Fibroblast of pulmonary artery (primary cell): ENCODE measurements at places on chromosomes 2 and 18.

GRCh38 chr2:240618776-240619175, 6.5 kb upstream of the GPR35 start:
- no peak for DNase-seq

GRCh38 chr2:133235968-133236367, 332.3 kb downstream of the NCKAP5 start:
- DNase-seq: no peak

DNA sequence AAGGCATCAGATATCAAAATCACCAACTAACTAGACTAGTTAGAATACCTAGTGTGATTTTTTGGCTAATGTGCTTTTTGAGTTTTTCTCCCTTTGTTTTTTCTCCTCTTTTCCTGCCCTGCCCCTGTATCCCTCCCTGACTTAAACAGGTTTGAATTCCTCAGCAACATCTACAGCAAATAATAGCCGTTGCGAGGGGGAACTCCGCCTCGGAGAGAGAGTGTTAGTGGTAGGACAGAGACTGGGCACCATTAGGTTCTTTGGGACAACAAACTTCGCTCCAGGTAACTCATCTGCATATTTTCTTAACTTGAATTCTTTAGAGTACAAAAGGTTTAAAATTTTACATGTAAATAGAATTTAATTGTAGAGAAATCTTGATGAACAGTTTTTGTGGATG, 45.0 kb downstream of the CLIP4 start:
- no peak for DNase-seq

GRCh38 chr18:67402543-67402942, 114.0 kb downstream of the DSEL start:
- DNase-seq: peak; percentile 77

DNA sequence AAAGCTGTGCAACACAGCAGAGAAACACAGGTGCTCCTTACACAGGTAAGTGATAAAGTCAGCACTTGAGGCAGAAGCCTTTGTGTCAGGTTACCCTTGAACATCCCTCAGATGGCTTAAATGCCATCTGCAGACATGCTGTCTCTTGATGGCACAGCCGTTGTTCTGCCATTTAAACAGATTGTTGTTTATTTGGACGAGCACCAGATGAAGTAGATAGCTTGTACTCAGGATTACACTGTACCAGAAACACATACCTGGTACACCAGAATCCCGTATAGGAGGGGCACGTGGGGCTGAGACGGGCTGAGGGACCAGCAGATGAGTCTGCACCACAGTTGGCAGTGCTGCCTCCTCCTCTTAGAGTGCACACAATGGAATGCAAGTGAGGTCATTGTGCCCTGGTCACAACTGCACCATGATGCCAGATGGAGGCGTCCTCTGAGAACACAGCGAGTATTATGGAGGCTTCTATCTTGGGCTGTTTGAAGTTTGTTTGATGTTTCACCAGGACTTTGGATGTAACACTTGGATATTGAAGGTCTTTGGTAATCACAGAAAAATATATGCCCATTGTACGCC, 143.0 kb downstream of the TANC1 start:
- DNase-seq: no peak

DNA sequence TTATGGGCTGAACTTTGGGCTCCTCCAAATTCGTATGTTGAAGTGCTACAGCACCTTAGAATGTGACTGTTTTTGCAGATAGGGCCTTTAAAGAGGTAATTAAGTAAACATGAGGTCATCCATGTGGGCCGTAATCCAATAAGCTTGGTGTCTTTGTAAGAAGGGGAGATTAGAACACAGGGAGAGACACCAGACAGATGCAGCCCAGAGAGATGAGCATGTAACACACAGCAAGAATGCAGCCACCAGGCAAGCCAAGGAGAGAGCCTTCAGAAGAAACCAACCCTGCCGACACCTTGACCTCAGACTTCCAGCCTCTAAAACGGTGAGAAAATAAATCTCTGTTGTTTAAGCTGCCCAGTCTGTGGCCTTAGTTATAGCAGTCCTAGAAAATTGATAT, 74.3 kb downstream of the HRH4 start:
- DNase-seq: no peak

DNA sequence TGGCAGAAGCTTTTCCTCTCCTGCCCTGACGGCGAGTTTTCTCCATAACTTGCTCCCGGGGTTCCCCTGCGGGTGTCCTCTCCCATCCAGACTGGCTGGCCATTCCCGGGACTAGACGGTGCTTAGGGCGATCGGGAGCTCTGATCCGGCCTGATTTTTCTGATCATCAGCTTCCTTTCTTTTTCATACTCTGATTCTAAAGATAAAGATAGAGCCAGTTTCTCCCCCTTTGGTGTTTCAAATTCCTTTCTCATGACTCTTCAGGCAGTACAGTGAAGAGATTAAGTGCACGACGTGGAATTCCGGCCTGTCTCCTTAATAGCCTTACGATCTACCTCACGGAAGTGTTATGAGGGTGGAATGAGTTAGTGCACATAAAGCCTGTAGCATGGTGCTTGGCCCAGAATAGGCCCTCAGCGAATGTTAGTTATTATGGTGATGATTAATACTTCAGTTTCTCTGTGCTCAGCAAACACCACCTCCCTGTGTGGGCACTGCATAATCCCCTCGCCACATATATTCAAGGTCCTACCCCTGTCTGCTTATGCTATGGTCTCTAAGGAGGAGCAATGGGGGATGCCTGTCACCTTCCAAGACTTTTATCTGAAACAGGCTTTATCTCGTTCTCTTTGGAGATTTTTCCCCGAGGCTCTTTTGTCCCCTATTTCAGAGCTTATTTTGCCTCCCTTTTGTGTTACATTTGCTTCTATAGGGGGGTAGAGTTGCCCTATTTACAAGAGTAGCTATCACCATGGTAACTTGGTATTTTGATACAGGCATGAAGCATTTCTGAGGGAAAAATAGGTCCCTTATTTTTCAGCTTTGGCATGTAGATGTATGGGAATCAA, 254.8 kb downstream of the CDH2 start:
- peak; percentile 65 for DNase-seq

DNA sequence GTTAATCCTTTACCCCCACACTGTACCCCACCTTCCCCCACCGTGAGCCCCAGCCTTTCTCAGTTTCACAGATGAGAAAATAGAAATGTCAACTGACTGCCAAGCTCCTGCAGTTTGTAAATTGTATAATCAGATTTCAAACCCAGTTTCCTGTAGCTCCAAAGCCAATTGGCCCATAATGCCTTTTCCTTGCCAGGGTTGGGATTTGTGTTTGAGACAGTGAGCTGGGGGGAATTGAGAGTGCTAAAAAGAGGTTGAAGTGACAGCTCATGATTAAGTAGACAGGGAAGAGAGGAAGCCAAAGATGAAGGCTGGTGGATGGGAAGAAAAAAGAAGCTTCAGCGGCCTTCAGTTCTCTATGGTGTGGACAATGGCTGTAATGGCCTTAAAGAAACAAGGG, 10.7 kb downstream of the OSBPL6 start:
- no peak for DNase-seq

- peak; percentile 76 for DNase-seq
Measured at GRCh38 chr2:209425471-209426071, 1.7 kb downstream of the MAP2 start.

GRCh38 chr2:217049956-217050355, 190.1 kb upstream of the TNP1 start:
- DNase-seq: no peak

DNA sequence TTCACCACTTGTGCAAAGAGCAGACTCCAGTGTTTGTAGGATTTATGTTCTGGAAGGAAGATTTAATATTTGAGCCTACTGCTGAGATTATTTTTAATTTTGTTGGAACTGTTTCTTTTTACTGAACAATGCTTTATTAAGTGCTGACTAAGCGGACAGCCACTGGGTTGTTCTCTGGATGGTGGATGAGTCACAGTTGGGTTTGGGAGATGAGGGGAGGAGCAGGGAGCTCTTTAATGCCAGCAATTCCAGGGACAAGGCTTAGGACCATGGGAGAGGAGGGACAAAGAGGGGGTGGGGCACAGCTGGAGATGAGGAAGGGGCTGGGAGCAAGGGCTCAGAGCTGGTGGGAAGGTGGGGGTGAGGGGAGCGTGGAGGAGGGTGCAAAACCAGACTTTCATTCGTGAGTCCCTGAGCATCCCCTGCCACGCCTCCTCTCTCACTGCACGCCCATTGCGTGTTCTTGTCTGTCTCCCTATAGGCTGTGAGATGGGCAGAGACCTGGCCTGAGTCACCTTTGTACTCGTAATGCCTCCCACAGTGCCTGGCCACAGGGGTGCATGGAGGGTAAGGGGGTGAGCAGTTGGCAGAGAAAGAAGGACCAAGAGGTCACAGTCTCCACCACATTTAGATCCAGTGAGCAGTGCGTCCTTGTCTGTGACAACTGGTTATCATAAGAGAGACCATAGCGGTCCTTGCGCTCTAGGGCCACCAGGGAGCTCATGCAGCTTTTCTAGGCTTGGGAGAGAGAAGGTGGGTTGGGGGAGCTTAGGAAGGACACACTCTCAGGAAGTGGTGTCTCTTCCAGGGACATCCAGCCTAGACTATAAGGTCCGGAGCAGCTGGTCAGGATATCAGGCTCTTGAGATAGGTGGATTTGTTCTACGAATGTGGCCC, 18.4 kb downstream of the SLC4A3 start:
- DNase-seq: peak; percentile 79

DNA sequence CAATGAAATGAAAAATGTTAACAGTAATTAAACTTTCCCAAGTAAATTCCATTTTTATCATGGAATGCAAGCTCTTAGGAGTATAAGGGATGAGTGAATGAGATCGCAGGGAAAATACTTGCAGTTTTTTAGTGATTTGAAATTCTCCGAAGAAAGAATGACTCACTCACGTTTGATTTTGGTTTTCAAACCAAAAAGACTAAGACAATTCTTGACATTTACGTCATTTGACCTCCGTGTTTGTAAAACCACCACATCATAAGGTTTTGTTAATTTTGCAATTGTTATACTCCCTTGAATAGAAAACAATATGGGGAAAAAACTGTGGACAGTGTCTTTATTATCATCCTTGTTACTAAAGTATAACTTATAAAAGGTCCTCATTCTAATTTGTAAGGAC, 29.4 kb downstream of the COL4A4 start:
- DNase-seq: peak; percentile 49

GRCh38 chr2:226520723-226521122, 278.9 kb downstream of the IRS1 start:
- DNase-seq: no peak

DNA sequence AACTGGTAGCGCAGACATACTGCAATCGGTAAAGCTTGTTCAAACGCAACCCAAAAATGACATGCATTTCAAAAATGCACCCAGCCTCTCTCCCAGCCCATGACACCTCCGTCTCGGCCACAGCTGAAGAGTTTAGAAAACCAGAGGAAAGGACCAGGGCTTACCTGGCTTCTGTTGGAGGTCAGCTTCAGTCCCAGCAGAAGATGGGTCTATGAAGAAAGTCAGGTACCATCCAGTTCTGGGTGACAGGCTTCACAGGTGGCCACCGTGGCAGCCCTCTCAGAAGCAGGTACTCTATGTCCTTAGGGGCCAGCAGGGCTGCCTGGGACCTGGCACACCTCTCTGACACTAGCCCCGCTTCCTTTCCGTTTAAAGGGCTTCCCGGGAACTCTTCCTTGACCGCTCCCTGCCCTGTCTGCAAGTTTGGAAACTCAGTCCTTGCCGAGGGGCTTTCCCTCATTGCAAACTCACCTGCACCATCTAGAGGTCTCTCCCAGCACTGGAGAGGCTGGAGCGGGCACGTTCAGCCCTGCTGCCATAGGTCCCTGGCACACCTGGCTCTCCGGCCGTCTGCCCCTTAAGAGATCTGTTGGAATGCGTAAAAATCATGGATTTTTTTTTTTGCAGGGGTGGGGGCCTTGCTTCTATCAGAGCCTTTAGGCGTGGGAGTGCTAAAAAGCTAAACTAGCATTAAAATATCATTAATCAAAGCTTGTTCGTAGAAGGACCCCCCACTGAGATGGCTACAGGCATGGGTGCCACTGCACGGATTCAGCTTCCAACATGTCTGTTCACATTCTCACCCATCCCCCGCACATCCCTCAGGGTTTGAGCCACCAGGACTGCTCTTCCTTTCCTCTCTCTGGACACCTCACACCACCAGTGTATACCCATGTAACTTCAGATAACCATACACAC, at the start of gene EDAR:
Gene EDAR (minus strand): TSS at position 425 of the 918 bp plus-strand sequence. CDS start 58,206 bp downstream, outside the sequence.
- peak; percentile 15 for DNase-seq

GRCh38 chr2:135047300-135047699, at the start of gene MAP3K19:
MAP3K19 (minus strand) TSS chr2:135047447; CDS start chr2:135024647, 22,800 bp downstream.
- DNase-seq: peak; percentile 4

DNA sequence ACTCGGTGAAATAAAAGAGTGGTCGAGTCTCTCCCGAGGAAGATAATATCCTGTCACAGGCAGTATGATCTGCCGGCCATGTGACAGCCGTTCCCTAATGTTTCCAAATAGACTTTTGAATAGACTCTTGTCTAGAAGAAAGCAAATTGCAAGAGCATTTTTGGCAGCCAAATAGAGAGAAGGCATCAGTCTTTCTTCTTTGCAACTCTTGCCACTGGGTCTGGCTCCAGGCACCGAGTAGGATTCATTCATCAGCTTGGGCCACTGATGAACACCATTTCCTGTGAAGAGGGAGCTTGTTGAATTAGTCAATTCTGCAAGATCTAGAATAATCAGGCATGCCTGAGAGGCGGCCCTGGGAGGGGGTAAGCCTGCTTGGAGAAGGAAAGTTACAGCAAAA, 165.6 kb downstream of the KLHL29 start:
- peak; percentile 14 for DNase-seq

DNA sequence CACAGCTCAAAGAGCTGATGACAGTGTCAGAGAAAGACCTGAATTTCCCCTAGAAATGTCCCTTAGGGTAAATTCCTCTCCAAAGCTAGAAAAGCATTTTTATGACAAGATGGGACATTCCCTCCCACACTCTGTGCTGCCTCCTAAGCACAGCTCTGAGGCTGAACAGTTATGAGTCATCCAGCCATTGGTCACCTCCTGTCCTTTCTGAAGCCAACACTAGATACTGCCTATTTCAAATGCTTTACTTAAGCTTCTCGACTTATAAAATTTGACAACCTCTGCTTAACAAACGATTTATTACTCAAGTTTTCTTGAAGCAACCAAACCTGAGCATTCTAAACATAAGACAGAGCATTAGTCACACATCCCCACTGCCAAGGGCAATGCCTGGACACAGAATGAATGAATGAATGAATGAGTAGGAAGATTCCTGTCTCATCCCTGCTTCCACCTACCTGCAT, 35.4 kb downstream of the B4GALT6 start:
- DNase-seq: peak; percentile 65

DNA sequence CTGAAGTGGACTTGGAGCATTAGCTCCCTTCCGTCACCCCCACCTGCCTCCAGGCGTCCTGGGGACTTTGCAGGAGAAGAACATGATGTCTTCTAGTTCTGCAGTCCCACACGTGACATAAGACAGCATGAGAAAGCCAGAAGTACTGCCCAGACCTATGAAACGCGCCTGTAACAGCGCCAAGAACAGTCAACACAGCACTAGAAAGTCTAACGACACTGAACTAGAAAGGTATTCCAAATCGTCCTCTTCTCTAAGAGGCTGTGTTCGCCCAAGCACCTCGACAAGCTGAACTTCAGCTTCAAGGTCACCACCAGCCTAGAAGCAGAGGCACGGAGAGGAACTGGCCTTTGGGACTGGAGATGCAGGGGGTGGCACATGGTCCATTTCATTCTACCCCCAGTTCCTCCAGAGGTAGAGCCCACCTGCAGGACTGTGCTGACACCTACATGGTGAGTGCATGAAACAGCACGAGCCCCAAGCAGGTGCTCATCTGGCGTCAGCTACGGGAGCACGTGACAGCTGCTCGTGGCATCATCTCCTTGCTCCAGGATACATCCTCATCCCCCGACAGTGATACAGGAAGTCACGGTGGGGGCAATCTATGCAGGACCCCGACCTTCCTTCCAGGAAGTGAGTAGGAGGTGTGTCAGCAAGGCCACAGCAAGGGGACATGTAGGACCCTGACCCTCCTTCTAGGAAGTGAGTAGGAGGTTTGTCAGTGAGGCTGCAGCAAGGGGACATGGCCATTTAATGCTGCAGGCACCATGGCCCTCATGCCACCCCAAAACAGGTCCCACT, 3.7 kb downstream of the HDAC4 start:
- DNase-seq: no peak
